ENCODE measurements at places on chromosomes 5 and 9.

DNA sequence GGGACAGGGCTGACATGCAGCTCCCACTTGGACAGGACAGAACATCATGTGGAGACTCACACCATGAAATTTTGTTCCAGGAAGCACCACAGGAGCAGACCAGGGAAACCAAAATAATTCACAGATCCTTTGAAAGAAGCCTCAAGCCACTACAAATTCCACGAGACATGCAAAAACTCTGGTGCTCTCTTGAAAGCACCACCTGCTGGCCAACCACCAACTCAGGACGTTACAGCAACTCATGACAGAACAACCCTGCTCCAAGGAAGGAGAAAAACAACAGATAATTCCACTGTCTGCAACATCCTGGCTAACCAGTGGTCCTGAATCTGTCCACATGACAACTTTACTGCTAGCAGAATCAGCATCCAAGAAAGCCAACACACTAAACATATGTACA, 516.0 kb downstream of the SPATA31D1 start:
- no peak for DNase-seq

DNA sequence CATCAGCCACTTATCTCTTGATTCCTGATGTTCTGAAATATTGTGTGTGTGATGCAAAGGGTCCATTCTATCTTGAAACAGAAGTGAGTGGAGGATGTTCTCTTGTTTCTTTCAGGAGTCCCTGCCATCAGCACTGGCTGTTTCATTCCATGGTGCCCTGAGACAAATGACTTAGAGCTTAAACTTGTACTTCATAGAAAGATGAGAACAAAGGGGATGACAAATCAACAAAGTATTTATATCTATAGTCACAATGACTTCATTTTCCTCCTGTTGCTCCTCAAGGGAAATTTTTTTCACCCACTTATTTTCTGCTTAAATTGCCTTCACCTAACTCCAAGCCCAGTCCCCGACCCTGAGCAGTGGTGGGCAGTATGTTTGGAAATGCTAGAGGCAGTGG, 171.6 kb downstream of the TARS1 start:
- no peak for DNase-seq

DNA sequence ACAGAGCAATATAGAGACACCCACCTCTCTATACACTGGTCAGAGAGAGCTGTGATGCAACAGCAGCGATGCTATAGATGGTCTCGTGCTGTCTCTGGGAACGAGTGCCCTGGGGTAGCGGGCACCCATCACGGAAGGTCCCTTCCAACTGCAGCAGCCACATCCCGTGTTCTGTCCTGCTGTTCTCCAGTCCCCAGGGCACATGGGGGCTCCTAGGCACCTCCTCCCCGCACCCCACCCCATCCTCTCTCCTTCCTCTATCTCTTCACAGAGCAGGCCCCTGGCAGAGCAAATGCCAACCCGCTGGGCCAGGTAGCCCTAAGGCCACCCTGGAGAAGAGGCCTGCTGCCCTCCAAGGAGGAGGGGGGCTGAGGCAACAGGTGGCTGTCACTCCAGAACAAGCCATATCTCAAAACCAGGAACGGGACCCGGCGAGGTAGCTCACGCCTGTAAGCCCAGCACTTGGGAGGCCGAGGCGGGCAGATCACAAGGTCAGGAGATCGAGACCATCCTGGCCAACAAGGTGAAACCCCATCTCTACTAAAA, 8.2 kb downstream of the FIBCD1 start:
- no peak for DNase-seq

DNA sequence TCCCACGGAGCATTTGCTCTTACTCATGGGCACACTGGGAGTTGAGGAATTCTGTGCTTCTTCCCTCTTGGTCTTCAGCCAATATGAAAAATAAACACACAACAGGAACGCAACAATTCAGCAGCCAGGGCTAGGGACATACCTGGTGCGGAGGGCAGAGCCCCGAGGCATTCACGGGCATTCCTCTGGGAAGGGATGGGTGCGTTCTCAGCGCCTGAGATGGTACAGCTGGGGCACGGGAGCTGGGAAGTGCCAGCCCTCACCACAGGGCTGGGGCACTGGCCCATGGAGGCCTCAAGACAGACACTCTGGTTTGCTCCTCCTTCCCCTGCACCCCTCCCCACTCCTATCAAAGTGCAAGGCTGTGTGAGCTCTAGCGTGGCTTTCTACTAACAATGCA, 2.1 kb downstream of the SLC6A3 start:
- DNase-seq, result no peak

DNA sequence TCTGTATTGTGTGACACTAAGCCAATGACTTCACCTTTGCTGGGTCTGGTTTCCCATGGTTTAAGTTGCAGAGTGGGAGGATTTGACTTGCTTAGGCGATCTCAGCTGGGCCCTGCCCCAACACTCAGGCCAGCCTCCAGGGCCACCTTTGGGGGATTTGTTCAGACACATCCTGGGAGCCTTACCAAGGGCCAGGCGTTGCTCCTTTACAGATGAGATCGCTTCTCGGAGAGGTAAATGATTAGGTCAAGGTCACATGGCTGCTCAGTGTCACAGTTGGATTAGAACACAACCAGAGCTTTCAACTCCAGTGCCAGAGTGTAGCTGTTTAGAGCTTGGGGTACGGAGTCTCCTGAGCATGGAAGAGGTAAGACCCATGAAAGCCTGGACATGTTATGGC, 57.5 kb downstream of the COL27A1 start:
- DNase-seq, result no peak

- no peak for DNase-seq
Observed at GRCh38 chr5:16600397-16600796, 16.4 kb downstream of the RETREG1 start.

GRCh38 chr5:71703941-71704340, 15.1 kb upstream of the CARTPT start:
- no peak for DNase-seq

GRCh38 chr5:75405296-75405695, 68.3 kb downstream of the HMGCR start:
- no peak for DNase-seq

GRCh38 chr9:132824151-132824550, 53.9 kb downstream of the AK8 start:
- DNase-seq, result no peak

- no peak for DNase-seq
Observed at GRCh38 chr9:137759649-137760321, 117.8 kb upstream of the CACNA1B start.

DNA sequence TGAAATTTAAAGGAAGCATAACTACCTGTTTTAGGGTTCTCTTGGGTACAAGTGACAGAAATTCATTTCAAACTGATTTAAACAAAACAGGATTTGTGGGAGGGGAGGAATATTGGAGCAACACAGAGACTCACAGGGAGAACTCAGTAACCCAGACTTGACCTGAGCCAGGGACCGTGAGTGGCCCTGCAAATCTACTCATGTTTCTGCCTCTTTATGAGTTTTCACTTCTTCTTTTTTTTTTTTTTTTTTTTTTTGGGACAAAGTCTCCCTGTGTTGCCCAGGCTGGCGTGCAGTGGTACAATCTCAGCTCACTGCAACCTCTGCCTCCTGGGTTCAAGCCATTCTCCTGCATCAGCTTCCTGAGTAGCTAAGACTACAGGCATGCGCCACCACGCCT, 405.6 kb upstream of the ZNF608 start:
- DNase-seq, result no peak

DNA sequence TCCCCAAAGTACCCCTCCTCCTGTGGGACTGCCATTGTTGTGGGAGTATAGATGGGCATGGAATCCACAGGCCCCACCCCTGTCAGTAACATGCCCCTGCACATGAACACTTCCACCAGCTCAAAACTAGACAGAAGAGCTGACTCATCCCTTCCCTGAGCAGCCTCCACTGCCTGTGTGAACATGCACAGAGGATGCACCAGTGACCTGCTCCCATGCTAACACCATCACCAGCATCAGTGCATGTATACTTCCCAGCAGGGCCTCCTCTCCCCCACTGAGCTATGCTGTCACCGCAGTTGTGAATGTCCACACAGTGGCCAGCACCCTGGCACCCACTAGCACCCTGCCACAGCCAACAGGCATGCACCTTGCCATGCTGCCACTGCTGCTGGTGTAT, 939.8 kb downstream of the EFNA5 start:
- no peak for DNase-seq

- DNase-seq, result no peak
Observed at GRCh38 chr5:179154991-179155955, 95.1 kb downstream of the ZNF354C start.

GRCh38 chr9:22986556-22986955, 539.9 kb downstream of the DMRTA1 start:
- no peak for DNase-seq
